ENCODE measurements at places on chromosomes 11 and 22.

- no peak for DNase-seq
These were observed 76.8 kb upstream of the BDNF start for GRCh38 chr11:27777033-27777432.

- no peak for DNase-seq
These were observed 37.5 kb downstream of the MPPED1 start for GRCh38 chr22:43449205-43449830.

- no peak for DNase-seq
These were observed 1.9 kb downstream of the TIRAP start for GRCh38 chr11:126284829-126285228.

DNA sequence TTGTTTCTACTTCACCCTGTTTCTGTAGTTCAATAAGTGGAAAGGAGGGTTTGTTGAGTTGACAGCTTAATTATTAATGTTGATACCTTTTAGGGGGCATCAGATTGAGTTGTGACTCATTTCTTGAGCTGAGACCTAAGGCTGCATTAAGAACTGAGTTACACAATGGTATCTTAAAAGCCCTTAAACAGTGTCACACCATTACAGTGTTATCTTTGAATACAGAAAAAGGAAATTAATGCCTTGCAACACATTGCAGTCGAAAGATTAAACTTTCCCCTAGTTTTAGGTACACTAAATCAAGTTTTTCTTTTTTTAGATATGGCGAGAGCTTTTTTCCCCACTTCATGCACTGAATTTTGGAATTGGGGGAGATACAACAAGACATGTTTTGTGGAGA is 16.7 kb downstream of the PAFAH1B2 start:
- no peak for DNase-seq

- no peak for DNase-seq
These were observed 44.5 kb downstream of the TRAF6 start for GRCh38 chr11:36465449-36466163.

DNA sequence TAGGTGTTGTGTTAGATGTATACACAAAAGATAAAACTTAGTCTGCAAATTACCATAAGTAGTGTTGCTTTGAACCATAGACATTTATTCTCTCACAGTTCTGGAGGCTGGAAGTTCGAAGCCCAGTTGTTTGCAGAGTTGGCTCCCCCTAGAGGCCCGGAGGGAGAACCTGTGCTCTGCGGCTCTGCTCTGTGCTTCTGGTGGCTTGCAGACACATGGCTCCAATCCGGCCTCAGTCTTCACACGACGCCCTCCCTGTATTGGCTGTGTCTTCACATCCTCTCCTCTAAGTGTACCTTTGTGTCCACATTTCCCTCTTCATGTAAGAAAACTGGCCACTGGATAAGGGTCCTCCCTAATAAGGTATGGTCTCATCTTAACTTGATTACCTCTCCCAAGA is 128.4 kb downstream of the OPCML start:
- peak; percentile 1 for DNase-seq

GRCh38 chr11:117606790-117607189 is 190.2 kb downstream of the DSCAML1 start:
- DNase-seq, result no peak

DNA sequence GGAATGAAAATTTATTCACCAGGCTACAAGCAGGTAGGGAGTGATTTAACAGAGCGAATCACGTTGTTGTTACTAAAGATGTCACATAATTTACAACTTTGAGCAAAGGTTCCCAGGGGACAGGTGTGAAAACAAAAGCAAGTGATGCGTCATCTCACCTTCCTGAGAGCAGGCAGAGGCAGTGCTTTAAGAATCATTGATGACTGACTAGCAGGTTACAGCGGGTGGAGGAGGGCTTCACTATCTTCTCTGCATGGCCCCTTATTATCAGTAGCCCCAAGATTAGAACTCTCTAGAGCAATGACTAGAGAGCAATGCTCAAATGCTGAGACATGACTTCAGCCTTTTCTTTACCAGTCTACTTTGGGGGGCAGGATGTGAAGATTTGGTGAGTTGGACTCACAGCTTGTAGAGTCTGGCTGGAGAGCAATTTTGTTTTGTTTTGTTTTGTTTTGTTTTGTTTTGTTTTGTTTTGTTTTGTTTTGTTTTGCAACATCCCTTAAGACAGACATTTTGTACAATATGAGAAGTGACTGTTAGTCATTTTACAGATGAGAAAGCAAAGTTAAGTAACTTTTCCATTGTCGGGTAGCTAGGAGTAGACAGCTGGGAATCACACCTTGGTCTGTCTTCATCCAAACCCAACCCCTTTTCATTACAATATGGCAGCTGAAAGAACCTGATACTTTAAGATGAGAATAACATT is 84.8 kb downstream of the SLC1A2 start:
- peak; percentile 13 for DNase-seq

DNA sequence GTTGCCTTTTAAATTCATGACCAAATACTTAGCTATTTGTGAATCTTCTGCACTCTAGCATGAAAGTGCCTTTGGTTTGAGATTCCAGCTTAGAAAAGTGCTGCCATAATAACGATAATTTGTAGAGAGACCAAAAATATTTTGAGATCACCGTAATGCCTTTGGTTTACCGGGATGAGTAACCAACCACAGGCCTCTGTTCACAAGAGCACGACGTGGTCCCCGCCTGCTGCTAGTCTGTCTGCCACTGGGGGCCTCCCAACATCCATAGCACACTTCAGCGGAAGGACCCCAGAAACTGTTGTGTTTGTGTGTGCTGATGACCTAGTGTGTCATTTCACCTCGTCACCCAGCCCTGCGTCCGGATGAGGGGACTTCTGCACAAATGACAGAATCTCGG is 67.0 kb upstream of the RASSF10 start:
- no peak for DNase-seq

DNA sequence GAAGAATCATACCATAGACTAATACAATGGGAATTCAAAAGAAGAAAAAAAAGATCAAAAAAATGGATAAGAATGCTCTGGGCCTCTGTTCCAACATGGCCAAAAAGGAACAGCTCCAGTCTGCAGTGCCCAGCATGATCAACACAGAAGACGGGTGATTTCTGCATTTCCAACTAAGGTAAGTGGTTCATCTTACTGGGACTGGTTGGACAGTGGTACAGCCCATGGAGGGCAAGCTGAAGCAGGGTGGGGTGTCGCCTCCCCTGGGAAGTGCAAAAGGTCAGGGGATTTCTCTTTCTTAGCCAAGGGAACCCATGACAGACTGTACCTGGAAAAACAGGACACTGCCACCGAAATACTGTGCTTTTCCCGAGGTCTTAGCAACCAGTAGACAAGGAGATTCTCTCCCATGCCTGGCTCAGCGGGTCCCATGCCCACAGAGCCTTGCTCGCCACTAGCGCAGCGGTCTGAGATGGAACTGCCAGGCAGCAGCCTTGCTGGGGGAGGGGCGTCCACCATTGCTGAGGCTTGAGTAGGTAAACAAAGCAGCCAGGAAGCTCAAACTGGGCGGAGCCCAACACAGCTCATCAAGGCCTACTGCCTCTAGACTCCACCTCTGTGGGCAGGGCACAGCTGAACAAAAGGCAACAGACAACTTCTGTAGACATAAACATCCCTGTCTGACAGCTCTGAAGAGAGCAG is 428.4 kb downstream of the MN1 start:
- DNase-seq, result no peak

DNA sequence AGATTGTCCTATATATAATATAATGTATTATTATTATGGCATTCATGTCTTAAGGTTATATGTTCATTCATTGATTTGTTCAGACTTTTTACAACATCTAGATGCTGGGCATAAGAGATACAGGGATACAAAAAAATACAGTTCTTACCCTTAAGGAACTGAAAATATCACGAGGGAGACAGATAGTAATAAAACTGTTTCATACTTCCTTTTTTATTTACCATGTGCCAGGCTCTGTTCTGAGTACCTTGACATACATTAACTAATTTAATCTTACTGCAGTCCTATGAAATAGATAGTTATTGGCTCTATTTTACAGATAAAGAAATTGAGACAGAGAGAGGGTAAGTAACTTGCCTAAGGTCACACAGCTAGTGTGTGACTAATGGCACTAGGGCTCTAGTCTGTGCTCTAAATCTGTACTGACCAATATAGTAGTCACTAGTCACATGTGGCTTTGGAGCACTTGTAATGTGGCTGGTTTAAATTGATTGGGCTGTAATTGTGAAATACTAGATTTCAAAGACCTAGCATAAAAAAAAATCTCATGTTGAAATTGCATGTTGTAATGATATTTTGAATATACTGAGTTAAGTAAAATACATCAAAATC is 21.3 kb downstream of the TRIM44 start:
- no peak for DNase-seq

DNA sequence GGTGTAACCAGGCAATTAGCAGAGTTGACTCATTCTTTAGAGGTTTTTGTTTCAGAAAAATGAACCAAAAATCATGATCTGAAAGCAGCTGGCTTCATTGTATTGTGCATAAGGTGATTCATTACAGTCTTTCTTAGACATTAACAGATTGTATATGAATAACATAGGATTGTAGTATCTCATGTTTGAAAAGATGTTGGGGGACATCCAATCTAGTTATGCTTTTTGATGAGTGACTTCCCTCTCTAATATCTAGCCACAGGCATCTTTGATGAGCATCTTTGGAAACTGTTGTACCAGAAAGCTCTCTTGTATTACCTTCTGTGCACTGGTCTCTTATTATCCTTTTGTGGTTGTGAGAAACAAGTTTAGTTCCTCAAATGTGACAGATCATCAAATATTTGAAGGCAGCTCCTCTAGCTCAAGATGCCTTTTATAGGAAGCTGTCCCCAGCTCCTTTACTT is 8.3 kb downstream of the GRK3 start:
- no peak for DNase-seq

DNA sequence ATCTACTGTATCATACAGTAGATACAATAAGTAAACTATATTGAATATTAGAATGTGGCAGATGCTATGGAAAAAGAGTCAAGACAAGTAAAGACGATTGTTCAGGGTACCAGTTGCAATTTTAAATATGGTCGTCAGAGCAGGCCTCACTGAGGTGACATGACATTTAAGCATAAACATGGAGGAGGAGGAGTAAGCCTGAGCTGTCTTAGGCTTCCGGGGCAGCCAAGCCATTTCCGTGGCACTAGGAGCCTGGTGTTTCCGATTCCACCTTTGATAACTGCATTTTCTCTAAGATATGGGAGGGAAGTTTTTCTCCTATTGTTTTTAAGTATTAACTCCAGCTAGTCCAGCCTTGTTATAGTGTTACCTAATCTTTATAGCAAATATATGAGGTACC is 14.5 kb downstream of the PIK3IP1 start:
- no peak for DNase-seq

DNA sequence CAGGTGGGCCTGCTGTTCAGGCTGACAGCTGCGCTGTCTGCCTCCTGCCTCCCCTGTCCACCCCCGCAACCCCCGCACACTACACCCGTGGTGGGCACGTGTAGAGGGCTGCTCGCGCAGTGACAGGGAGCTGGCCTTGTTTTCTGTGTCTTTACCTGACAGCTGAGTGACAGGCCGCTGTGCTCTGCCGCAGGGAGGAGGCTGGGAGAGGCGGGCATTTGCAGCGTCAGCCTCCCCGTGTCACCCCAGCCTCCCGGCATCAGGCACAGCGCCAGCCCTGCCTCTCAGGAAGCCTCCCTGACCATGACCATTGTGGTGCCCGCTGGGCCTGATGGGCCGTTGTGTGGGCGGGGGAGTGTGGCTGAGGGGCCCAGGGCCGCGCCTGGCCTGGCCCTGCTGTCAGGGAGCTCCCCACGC is 32.0 kb upstream of the RELT start:
- DNase-seq, result no peak

- DNase-seq, result no peak
These were observed 48.7 kb upstream of the TEAD1 start for GRCh38 chr11:12625438-12626071.

DNA sequence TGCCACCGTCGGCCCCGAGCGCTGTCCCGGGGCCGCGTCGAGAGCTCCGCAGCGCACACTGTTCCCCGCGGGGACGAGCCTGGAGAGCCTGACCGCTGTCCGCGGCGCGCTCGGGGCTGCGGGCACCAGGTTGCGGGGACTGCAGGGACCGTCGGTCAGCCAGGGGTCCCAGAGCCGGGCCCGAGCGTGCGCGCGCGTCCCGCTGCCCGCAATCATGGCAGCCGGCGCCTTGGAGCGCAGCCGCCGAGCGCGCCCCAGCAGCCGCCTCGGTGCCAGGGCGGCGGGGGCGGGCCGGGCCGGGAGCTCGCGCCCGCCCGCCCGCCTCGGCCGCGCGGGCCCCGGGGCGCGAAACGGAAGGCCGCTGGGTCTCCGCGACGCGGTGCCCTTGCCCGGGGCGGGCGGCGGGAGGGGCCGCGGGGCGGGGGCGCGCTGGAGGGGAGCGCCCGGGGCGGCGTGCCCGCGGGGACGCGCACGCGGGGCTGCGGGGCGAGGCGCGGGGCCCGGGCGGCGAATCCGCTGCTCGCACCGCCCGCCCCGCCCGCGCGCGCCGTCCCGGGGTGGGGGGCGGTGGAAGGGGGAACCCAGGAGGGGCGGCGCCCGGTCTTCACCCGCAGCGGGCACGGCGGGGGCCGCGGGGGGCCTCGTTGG is 79.4 kb upstream of the PPARA start:
- no peak for DNase-seq

DNA sequence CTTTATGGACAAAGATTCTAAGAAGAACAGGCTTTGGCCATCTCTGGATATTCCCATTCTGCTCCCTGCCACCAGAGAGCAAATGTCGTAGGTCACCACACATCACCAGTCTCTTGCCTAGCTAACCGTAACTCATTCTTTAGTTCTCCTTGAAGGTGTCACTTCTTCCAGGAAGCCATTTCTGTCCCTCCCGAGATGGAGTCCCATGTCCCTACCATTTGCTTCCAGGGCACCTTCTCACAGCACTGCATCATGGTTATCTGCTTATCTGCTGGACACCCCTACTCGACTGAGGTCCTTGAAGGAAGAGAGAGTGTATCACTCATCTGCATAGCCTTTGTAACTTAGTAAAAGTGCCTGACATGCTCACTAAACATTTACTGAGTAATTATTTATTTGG is 47.6 kb downstream of the FAM83F start:
- DNase-seq, result no peak

DNA sequence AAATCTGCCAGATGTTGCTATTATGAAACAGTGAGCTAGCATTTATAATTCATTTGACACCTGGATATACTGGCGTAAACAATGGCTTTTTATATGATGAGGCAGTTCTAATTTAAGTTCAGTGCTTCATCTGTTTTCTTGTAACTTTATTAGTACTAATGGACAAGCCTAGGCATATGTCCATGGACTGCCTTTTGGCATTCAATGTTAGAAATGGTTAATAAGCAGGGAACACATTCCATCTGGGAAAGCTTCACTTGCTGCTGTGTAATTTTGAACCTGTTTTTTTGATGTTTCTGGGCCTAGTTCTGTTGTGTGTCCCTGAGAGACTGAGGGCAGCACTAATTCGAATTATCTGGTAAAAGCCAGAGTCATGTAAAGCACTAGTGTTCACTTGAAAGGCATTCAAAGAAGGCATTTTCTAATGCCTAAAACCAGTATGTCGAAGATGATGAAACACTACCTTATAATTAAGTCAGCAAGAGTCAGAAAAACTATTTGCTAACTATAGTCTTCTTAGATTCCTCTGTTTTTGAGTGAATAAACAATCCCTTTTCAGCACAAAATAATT is 138.5 kb downstream of the SWAP70 start:
- no peak for DNase-seq

Measured in NK-92 treated with Interleukin-12 subunit alpha and Interleukin-12 subunit beta, amount 100 ng/mL, for 24 hours (cell line).